ENCODE measurements at places on chromosomes 6 and 20.

DNA sequence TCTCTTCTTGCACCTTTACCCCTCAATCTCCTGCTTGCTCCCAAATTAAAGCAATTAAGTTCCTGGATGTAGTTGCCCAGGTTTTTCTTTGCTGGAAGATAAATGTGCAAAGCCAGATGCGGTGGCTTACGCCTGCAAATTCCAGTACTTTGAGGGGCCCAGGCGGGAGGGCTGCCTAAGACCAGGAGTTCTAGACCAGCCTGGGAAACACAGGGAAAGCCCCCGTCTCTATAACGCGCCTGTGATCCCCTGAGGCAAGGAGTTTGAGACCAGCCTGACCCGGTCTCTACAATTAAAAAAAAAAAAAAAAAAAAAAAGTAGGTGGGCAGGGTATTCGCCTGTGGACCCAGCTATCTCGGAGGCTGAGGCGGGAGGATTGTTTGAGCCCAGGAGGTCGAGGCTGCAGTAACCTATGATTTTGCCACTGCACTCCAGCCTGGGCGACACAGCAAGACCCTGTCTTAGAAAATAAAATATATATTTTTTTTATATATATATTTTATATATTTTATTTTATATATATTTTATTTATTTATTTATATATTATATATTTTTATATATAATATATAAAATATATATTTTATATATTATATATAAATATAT lies 461 bp upstream of the DCDC2 start:
- DNase-seq, result no peak

DNA sequence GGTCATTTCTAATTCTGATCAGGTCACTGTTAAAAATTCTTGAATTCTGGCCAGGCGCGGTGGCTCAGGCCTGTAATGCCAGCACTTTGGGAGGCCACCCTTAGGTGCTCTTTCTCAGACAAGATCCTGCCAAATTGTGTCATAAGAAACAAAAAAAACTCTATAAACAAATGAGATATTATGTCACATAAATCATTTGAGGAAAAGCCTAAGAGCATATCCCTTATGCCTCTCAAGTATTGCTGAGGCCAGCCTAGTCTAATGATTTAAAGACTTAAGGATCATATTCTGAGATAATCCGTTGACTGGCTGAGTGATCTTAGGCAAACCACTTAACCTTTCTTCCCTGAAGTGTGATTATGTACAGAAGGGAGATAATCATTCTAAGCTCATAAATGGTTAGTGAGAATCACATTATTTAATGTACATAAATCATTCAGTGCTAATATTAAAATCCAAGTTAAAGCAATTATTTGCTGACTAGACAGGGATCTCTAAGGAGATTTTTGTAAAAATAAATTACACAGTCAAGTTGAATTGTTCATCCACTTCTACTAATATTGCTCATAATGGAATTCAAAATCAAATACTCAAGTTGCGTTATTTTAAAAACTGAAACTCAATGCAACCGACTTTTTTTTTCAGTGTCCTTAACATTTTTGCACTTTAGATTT lies 365.4 kb downstream of the PHF3 start:
- no peak for DNase-seq

- DNase-seq, result no peak
Observed at GRCh38 chr20:45963059-45964005, 8.7 kb downstream of the ZNF335 start.

- DNase-seq, result no peak
Observed at GRCh38 chr6:125512621-125513020, 210.9 kb upstream of the HDDC2 start.

DNA sequence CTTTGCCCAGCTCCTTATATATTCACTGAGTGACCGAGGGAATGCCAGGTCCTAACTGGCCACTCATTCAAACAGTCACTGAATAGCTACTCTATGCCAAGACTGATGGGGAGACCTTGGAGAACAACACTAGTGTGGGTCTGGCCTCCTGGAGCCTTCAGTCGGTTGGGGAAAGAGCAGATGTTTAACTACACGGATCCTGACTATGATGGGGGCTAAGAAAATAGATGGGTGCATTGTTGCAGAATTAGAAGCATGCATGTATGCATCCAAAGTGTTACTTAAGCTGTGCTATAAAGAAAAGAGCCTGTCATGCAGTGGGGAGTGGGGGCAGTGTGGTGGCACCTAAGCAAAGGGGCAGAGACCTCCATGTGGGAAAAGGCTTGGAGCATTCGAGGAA lies 6.5 kb downstream of the FKBP1A start:
- DNase-seq, result no peak

GRCh38 chr20:63737945-63738686 lies 1.5 kb upstream of the SLC2A4RG start:
- DNase-seq, result no peak

- DNase-seq, result no peak
Observed at GRCh38 chr6:45415315-45415714, 37.6 kb upstream of the SUPT3H start.

All from globus pallidus (tissue), 1 donor.